ENCODE measurements at places on chromosomes 6 and 20.
A peak's percentile ranks its signal among the peaks of the same experiment; 100 is the strongest.

- DNase-seq, result no peak
Observed at GRCh38 chr6:54614499-54615195, 231.9 kb upstream of the FAM83B start.

GRCh38 chr20:35823937-35824336, 52.1 kb downstream of the PHF20 start:
- no peak for DNase-seq

- no peak for DNase-seq
Observed at GRCh38 chr6:164087870-164088269, 673.4 kb downstream of the QKI start.

DNA sequence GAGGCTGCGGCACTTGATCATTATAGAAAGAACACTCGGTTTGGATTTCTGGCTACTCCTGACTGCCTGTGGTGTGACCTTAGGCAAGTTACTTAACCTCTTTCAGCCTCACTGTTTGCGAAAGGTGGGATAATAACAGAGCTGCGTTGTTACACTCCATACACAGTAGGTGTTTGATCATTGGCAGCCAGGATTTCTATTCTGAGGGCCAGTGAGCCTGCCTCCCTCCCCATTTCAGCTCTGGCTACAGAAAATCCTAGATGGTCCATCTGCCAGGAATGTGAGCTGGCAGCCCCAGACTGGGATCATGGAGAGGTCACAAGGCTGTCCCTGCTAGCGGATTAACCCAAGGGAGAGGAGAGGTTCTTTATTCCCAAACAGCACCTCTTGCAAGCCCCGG, 2.7 kb downstream of the KCNB1 start:
- DNase-seq, result no peak

DNA sequence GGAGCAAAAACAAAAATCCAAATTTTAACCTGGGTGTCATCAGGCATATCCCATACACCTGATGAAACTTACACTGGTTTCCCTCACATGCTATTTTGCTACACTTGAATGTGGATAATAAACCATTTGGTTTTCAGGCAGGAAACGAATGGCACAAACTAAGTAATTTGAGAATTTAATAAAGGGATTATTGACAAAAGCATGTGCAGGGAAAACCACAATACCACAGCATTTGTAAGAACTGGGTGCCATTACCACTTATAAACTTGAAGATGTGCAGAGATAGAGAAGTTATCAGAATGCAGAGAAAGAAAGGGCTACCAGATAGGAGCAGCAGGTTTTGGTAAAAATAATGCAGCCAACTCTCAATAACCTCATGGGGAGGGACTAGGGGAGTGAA, 151.2 kb downstream of the RFX6 start:
- DNase-seq, result no peak

DNA sequence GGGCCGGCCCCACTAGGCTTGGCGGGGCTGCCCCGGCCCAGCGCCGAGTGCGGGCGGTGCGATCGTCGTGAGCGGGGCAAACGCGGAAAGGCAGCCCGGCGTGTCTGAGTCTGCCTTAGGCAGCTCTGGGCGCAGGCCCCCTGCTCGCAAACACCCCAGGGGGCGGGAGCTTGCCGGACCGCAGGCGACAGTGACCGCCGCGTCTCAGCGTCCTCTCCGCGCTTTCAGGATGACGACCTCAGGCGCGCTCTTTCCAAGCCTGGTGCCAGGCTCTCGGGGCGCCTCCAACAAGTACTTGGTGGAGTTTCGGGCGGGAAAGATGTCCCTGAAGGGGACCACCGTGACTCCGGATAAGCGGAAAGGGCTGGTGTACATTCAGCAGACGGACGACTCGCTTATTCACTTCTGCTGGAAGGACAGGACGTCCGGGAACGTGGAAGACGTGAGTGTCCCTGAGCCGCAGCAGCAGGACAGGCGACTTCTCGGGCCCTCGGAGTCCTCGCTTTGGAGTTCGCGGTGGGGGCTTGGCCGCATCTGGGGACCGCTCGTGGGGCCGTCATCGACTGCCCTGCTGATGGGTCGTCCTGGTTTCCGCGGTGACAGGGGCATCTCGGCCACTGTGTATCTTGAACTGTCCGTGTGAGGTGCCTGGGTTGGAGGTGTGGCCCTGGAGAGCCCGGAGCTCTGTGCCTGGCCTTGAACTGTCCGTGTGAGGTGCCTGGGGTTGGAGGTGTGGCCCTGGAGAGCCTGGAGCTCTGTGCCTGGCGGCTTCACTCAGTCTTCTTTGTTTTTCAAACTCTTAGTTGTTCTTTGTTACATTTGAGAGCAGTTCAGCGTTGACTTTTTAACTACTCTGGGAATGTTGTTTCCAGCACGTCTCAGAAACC, 786 bp downstream of the ADRM1 start:
- peak; percentile 48 for DNase-seq

DNA sequence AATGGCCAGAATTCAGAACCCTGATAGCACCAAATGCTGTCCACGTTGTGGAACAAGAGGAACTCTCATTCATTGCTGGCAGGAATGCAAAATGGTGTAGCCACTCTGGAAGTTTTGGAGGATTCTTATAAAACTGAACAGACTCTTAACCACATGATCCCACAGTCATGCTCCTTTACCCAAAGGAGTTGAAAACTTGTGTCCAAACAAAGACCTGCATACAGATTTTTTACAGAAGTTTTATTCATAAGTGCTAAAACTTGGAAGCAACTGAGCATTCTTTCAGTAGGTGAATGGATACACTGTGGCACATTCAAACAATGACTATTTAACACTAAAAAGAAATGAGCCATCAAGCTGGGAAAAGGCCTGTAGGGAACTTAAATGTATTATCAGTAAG, 32.5 kb downstream of the PREP start:
- no peak for DNase-seq

- no peak for DNase-seq
Observed at GRCh38 chr6:17883665-17884497, 103.6 kb downstream of the KIF13A start.

DNA sequence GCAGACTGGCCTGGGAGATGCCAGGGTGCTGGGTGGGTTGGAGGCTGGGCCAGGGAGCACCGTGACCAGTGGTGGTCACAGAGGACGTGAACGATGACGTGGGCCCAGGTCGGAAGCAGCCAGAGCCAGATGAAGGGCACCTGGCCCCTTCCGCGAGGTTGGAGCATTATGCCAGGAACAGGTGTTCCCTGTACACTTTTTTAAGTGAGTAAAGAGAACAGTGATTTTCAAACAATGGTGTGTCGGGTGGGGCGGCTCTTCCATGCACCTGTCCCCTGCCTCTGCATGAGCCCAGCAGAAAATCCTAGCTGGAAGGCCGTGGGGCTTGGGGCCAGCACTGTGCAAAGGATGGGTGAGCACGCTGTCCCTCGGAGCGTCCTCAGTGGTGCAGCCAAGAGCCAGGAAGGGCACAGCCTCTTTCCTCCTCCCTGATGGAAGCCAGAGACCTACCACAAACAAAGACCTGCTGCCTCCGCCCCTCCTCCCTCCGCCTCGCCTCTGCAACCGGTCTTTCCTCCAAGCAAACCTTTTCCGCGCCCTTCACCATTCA, 350.5 kb downstream of the ZFAND3 start:
- DNase-seq, result no peak

GRCh38 chr6:104788400-104788799, 71.3 kb downstream of the HACE1 start:
- DNase-seq, result no peak

DNA sequence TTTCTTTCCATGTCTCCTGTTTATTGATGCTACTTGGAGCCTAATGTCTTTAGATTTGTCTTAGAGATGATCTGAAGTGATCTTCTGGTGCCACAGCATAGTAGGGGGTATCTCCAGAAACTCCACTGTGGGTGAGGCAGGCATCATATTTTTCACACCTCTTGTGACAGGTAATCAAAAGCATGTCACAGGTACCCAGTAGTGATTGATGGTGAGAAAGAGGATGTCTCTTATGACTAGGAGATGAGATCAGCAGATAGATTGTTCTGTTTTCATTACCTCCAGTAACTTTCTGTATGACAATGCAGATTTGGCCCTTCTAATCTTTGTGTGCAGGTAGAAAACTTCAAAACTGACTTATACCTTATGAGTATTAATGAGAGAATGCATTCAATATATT, 13.5 kb downstream of the NCOA7 start:
- no peak for DNase-seq

- DNase-seq, result no peak
Observed at GRCh38 chr20:51382111-51382985, 160.2 kb downstream of the NFATC2 start.

GRCh38 chr20:10404023-10404628, 29.9 kb downstream of the MKKS start:
- DNase-seq, result no peak

DNA sequence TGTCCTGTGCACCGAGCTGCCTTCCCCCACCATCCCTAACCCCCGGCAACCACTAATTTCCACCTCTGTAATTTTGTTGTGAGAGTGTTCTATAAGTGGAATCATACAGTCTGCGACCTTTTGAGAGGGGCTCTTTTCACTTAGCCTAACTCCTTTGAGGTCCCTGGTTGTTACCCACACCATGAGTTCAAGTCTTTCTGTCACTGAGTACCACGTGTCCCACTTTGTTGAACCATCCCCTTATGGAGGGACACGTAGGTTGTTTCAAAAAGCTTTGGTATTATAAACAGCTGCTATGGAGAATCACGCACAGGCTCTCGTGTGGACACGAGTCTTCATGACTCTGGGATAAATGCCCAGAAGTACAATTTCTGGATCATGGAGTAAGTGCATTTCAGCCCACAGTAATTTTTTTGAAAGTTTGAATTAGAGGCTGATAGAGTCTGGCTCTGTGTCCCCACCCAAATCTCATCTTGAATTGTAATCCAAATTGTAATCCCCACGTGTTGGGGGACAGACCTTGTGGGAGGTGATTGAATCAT, 9.5 kb downstream of the FAM209B start:
- DNase-seq, result no peak

GRCh38 chr6:109626311-109626710, 64.7 kb downstream of the AK9 start:
- DNase-seq, result no peak

- no peak for DNase-seq
Observed at GRCh38 chr20:23251779-23252178, 98.8 kb upstream of the NXT1 start.

DNA sequence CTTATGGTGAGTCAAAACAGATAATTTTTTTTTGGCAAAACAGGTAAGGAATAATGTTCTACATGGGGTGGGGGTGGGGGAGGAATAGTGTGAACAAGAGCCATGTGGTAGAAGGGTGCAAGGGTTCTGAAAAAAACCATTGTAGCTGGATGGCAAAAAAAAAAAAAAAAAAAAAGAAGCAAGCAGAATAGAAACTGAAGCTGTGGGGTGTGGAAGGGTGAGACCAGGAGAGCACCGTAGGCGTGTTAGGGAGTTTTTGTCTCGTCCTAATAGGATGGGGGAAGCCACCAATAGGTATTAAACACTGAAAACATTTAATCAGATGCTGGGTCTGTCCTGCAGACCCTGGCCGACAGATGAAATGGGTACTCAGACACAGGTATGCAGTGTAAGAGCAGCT, 110.1 kb downstream of the ADTRP start:
- no peak for DNase-seq

Measured in hepatocyte (in vitro differentiated cells).